ENCODE measurements at places on chromosomes 11 and 22.

- DNase-seq = no peak
Observed at GRCh38 chr11:134801570-134801969, 389.5 kb upstream of the B3GAT1 start.

DNA sequence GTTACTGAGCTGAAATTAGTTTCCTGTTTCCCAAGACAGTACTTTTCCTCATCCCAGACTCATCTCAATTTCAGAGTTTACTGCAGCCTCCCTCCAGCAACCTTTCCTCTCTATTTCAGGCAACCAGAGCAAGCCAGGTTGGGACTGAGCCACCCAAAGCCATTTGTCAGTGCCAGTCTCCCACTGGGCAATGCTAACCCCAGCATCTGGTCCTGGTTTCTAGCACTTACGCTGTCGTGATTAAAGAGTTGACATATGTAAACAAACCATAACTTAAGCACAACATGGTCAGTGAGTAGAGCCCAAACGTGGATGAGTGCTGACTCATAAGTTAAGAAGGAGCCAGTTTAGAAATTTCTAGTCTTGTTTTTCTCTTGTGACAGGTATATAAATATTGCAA is 119.6 kb upstream of the BLID start:
- DNase-seq = no peak

GRCh38 chr11:6650980-6651379 is 4.6 kb downstream of the DCHS1 start:
- no peak for DNase-seq

DNA sequence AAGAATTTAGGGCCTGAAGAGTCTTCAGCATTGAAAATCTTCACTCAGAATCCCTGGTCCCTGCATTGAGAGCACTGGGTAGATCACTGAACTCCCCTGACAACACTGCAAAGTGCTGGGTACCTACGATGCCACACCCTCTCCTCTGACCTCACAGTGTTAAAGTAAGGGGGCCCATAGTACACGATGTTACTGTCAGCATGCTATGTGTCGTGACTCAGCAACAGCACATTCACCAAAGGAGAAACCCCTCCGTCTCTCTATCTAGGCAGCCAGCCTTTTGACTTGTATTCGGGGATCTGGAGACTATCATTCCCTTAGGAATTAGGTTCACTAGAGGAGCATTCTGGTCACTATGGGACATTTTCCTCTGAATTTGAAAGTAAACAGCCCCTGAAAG is 67.4 kb upstream of the PITPNB start:
- DNase-seq = no peak

GRCh38 chr22:47042116-47042825 is 279.8 kb downstream of the TBC1D22A start:
- DNase-seq = no peak

DNA sequence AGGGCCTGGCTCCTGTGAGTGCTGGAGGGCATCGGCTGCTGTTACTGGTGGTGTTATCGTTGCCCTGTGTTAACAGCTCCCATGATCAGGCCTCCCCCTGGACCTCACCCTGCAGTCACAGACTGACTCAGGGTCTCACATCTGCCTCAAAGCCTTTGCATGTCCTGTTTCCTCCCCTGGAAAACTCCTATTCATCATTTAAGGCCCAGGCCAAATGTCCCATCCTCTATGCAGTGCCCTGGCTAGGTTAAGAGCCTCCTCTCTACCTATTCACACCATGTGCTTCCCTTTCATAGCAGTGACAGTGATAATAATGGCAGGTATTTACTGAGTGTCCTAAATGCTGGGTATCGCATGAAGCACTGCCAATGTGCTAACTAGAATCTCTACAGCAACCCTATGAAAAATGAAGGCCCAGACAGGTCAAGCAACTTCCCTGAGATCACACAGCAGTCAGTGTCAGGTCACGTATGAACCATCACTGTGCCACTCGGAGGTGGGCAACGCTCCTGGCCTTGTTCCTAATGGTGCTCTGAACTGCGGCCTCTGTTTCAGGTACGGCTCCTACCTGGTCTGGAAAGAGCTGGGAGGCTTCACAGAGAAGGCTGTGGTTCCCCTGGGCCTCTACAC is 9.3 kb downstream of the TSPO start:
- no peak for DNase-seq

DNA sequence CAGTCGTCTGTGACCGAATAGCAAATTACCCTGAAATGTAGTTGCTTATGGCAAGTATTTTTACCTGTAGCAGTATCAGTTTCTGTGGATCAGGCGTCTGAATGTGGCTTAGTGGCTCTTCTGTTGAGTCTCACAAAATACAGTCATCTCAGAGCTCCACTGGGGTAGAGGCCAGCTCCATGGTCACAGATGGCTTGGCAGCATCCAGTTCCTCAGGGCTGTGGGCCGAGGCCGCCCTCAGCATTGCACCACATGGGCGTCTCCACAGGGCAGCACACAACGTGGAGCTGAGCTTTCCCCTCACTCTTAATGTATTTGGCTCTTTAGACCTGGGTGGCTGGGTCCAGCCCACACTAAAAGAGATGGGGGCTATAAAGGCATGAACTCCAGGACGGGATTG is 57.8 kb downstream of the SBF1 start:
- no peak for DNase-seq

- DNase-seq = peak; percentile 4
Observed at GRCh38 chr11:57277845-57278720, 41.0 kb upstream of the APLNR start.

- DNase-seq = no peak
Observed at GRCh38 chr11:30282289-30282631, 40.6 kb upstream of the ARL14EP start.

DNA sequence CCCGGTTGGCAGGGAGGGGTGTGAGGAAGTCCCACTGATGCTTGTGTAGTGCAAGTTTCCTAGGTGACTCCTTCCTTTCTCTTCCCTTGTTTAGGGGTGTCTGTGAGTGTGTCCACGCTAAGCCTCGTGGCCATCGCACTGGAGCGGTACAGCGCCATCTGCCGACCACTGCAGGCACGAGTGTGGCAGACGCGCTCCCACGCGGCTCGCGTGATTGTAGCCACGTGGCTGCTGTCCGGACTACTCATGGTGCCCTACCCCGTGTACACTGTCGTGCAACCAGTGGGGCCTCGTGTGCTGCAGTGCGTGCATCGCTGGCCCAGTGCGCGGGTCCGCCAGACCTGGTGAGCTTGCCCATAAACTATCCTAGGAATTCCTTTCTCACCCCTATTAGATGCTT is 10.4 kb downstream of the CCKBR start:
- no peak for DNase-seq

- no peak for DNase-seq
Observed at GRCh38 chr11:62333768-62334167, 3.5 kb upstream of the ASRGL1 start.

DNA sequence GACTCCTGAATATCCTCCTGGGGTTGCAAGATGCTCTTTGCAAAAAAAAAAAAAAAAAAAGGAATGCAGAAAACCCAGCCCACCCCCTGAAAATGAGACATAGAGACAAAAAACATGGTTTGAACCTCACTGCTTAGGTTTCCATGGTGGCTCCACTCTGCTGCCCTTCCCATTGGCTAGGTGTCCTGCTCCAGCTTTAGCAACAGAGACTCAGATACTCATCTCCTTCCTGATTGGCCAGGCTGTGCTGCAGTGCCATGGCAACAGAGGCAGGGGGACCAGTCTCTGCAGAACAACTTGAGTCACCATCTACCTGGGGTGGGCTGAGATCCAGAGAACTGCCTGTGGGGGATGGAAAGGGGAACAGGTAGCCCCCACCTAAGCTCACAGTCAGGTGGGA is 17.4 kb upstream of the YWHAH start:
- DNase-seq = no peak
